HAP-1 (cell line): ENCODE measurements at places on chromosomes 6 and 20.

GRCh38 chr20:38358556-38358955 is 12.3 kb downstream of the LBP start:
- no peak for DNase-seq

DNA sequence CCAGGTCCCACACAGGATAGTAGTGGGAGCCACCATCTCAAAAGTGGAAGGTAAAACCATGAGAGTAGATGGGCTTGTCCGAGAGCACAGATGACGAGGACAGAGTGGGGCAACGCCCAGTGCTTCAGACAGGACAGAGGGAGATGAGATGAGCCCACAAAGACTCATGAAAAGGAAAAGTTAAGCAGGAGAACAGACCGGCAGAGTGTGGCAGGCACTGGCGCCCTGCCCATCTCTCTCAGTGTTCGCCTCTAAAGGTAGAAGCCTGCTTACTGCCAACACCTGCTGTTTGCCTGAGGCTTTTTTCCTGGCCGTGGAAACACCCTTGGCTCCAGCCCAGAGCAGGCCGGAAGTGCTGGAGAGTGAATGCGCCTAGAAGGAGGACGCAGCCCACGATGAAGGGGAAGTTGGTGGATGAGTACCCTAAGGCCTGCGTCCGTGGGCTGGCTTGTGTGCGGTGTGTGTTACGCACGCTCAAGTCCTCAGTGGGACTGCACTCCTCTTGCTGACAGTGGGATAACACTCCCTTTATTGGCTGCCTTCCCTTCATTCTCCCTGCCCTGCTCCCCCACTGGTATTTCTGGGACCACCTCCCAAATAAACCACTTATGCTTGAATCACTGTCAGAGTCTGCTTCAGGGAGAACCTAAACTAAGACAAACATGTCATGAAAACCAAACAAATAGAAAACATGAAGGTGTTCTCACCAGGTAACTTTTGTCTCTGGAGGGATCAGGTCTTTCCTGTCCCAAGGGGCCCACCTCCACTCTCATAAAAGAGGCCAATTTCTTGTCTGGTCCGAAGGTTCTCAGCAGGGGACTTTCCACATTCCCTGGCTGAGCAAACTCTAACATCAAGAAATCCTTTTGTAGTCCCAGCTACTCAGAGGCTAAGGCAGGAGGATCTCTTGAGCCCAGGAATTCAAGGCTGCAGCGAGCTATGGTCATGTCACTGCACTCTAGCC is 9.1 kb upstream of the FOXP4 start:
- no peak for DNase-seq

DNA sequence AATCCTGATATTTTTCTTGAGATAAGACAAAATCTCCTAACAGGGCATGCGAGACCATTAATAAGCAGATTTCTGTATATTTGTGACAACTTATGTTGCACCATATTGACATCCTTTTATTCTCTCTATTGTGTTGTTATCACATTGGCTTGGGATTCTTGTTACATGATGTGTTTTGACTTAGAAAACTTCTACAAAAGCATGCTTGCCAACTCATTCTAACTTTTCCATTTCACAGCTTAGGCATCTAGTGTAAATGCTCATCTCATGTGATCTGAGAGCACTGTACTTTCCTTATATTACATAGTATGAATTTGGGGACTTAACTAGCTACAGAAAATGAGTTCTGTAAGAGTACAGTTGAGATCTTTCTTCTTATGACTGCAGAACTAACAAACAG is 1040.7 kb upstream of the ADGRB3 start:
- DNase-seq, result no peak

DNA sequence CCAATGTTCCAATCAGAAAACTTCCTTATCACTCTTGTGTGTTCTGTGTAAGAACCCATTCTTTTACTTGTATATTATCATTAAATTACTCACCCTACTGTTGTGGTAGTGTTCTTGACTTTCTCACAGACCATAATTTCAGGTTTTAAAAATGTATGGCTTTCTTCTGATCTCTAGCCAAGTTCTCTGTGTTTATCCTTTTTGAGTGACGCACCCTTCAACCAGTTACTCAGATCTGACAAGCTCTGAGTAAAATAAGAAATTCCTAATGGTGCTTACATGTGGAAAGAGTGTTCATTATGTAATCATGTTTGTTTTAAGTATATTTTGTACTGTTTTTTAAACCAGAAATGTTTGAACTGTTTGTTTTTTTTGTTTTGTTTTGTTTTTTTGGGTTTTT is 11.0 kb downstream of the TBPL1 start:
- DNase-seq, result no peak

DNA sequence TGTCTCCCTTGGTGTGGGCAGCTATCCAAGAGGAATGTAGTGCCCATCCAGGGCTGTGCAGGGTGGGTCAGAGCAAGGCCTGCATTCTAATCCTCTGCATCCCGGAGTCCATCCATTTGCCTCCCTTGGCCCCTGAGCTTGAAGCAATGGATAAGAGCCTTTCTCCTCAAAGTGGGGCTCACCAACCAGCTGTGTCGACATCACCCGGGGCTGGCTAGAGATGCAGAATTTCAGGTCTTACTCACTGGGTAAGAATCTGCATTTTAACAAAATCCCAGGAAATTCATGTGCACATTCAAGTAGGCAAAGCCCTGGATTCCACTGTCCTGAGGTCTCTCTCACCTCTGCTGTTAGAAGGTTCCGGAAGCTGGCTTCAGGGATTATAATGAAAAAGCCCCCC is 95.3 kb downstream of the MDGA1 start:
- no peak for DNase-seq

DNA sequence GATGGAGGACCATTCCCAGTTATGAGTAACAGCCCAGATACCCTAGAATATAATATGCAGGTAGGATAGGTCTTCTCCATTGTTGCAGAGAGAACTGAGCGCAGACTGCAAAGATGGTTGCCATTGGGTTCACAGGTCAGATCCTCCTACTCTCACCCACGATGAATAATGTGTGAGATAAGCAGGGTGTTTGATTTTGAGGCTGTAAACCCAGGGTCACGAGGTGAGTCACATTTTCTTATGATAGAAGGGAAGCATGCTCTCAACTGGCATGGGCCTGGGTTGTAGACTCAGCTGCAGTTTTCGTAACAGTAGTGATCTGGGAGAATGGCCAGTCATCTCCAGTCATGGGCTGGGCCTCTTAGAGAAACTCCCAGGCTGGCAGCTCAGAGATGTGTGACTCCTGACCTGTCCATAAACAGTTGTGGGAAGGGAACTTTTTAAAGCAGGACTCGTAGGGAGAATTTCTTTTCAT is 74.2 kb downstream of the CD164 start:
- no peak for DNase-seq

- no peak for DNase-seq
Measured at GRCh38 chr6:88815491-88815890, 147.9 kb downstream of the RNGTT start.

DNA sequence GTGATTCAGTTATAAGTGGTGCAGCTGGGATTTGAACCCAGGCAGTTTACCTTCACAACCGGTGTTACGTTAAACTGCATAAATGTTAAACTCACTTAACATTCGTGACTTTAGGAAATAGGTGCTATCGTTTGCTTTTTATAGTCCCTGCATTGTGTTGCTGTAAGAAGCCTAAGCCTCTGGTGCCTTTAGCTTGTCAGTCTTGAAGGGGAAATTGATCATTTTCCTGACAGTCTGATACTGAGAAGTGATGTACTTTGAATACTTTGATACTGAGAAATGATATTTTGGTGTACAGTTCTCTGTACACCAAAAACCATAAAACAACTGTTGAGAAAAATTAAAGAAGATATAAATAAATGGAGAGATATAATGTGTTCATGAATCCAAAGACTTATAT is 52.5 kb upstream of the NEDD9 start:
- DNase-seq, result no peak

- DNase-seq, result peak; percentile 82
Measured at GRCh38 chr20:5100684-5101347, 18.9 kb downstream of the PCNA start.

DNA sequence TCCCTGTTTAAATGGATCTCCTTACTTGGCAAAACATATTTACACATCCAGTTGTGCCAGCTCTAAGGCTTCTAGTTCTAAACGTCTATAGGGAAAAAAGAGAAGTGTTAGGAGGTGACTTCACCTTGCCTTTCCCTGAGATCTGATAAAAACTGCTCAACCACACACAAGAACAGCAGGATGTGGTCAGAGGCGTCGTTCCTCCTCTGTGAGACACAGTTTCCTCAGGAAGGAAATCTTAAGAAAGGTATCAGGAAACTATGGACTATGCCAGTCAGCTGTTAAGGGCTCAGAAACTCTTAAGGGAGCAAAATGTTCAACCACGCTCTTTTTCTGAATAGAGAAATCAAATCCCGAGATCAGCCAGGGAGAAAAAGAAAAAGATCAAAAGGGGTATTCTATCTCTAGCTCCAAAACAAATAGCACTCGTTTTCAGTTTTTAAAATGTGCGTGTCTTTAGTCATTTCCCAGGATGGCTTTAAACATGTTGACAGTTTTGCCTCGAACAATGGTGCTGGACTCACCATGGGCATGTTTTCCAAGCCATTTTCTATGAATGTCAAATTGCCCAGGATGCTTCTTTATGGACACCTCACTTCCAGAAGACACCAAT is 154.5 kb downstream of the HACE1 start:
- no peak for DNase-seq

DNA sequence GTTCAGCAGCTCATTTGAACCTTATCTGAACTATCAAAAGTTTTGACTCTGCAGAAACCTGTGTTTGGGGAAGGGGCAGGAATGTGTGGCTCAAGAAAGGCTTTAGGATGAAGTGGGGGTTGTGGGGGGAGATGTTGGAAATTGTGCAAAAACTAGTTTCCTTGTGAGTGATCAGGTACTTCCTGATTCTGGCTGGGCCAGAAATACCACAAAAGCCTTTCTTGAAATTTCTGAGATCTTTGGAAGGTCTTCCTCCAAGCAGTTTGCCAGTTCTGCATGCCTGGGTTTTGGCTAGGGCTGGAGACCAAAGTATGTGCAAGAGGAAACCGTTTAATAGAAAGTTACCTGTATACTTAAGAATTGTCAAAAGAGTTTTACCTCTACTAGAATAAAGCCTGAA is 116.6 kb downstream of the BMP2 start:
- no peak for DNase-seq

GRCh38 chr6:3289664-3290055 is 30.9 kb downstream of the PSMG4 start:
- no peak for DNase-seq

- no peak for DNase-seq
Measured at GRCh38 chr6:117165911-117166499, 99.4 kb upstream of the VGLL2 start.

GRCh38 chr6:64996301-64996700 is 710.7 kb downstream of the EYS start:
- no peak for DNase-seq

DNA sequence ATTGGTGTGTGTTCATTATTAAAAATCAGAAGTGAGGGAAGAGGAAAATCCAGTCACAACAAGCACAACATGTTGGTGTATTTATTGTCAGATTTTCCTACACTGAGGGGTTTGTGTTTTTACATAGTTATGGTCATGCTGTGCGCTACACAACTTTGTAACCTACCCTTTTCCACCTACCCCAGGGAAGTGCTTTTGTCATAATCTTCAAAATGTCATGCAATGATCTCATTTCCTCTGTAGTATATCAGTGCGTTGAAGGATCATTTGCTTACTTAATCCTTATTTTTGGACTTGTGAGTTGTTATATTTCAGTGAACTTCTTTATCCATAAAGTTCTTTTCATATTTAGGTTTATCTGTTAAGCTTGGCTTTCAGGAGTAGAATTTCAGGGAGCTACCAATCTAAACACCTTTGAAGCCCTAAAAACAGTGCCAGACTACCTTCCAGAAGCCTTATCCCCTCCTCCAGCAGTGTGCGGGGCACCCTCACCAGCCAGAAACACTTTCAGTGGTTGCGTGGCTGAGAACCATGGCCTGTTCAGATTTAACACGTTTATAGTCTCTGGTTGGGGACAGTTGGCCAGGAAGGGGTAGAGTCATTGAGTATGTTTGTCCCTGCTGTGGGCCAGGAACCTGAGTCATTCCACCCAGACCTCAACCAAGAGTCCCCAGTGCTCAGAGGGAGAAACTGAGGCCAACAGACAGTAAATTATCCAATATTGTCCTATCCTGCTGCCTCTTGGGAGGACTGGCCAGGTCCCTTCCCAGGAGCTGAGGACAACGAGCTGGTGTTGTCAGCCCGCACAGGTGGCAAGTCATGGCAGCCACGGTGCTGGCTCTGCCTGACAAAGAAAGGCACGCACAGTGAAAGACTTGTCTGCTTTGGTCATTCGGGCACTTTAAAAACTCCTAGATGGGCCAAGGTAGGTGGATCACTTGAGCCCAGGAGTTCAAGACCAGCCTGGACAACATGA is 40.3 kb downstream of the STK35 start:
- no peak for DNase-seq

- DNase-seq, result no peak
Measured at GRCh38 chr6:30424549-30424948, 64.8 kb upstream of the HLA-E start.

DNA sequence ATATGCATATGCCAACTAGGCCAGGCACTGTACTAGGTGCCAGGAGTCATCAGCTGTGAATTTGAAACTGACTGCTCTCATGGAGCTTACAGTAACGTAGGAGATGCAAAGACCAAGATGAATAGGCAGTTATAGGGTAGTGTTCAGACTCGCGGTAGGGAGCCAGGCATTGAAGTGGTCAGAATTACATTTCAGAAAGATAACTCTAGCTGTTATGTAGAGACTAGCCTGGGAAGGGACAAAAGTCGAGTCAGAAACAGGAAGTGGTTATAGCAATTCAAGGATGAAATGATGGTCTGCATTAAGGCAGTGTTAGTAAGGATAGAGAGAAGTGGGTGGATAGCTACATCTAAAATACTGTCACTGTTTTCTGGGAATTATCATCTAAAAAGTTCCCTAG is 56.6 kb downstream of the PCMT1 start:
- DNase-seq, result no peak
